ENCODE measurements at places on chromosomes 5 and 9.

GRCh38 chr5:120330558-120330957, 133.5 kb upstream of the PRR16 start:
- no peak for DNase-seq

GRCh38 chr9:121825031-121825691, 173.7 kb downstream of the DAB2IP start:
- no peak for DNase-seq

DNA sequence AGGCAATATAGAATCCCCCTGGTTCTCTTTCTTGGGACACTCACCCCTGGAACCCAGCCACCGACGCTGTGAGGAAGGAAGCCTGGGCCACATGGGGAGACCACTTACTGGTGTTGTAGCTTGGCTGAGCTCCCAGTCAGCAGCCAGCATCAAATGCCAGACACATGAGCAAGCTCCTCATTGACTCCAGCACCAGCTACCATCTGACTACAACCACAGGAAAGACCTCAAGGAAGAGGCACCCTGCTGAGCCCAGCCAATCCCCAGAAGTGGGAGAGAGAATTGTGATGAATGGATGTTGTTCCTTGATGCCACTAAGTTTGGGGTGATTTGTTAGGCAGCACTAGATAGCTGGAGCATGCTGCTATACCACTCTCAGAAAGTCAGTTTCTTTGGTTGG, 36.0 kb downstream of the BNIP1 start:
- no peak for DNase-seq

- no peak for DNase-seq
Observed at GRCh38 chr5:58322453-58322852, 137.4 kb downstream of the PLK2 start.

DNA sequence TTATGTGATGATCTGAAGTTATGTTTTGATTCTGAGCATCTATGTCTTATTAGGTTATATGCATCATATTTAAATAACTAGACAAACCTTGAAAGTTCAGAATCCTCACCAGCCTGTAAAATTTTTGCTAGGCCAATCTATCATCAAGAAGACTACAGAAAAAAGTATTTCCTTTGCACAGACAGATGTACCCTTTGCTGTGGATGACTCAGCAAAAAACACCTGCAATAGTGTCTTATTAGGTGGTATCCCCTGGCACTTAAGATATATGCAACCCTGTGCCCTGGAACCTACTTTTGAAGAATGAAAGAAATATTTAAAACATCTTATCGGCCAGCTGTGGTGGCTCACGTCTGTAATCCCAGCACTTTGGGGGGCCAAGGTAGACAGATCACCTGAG, 130.6 kb downstream of the SLF1 start:
- no peak for DNase-seq

GRCh38 chr5:10505517-10506095, 58.3 kb upstream of the ANKRD33B start:
- no peak for DNase-seq

DNA sequence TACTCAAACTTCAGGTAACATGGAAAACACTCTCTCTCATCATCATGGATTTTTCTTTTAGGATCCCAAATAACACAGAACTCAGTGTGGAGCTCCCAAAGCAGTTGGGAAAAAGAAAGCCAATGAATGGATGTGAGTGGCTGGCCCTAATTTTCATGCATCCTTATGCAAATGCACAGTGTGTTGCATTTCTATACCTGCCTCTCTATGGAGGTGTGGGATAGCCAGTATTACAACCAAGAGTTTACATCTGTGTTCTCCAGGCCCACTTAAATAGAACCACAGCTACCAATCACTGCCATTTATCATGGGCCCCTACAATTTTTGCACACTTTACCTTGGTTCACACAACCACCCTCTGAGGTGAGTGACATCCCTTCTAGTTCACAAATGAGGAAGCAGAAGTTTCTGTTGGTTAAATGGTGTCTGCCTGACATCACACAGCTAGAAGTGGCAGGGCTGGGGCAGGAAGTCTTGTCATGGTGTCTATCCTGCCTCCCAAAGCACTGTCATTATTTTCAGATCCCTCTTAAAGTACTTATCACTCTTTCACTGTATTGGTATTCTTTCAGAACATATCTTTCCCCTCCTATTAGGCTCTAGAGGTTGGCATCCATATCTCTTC, 17.3 kb downstream of the MAMDC2 start:
- no peak for DNase-seq

DNA sequence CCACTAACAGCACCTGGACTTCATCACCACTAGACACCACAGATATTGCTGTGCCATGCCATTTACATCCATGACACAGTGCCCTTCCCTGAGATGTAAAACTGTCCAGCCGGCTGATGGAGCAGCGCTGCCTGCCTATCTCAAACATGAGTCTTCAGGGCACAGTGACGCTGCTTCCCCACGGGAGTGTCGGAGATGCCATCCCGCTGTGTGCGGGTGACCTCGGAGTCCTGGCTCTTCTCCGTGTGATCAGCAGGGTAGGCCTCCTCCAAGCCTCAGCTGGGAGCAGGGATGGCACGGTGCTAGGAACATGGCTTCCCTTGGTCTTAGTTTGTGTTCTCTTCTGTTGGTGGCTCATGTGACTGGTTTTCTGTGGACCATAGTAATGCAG, 130.3 kb upstream of the FAM120A start:
- no peak for DNase-seq

GRCh38 chr5:18010053-18010452, 375.8 kb downstream of the TAF11L14 start:
- no peak for DNase-seq

DNA sequence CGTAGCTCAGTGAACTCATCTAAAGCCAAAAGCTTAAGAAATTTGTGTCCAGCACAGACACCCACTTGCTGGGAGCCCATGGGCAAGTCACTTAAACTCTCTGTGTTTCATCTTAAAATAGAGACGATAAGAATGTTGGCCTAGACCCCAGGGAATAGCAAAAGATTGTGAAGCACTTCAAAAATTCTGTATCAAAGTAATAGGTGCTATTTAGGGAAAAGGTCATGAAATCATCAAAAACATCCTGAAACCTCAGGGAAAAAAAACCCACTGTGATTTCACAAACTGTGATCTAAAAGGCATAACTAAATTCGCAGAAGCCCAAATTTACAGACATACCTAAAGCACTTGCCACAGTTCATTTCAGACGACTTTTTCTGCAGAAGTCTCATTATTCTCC, 278.3 kb downstream of the NR2F1-AS1 start:
- DNase-seq: no peak

DNA sequence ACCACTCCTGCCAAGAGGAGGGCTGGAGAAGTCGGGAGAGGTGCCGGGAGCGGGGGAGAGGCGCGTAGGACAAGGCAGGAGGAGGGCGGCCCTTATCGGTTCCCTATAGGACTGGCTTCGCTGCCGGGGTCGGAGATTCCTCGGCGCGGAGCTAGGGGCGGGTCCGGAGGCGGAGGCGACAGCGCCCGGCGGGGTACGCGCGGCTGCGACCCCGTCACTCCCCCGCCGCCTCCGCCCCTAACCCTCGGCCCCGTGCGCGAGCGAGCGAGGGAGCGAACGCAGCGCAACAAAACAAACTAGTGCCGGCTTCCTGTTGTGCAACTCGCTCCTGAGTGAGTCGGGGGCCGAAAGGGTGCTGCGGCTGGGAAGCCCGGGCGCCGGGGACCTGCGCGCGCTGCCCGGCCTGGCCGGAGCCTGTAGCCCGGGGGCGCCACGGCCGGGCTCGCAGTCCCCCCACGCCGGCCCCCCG, 2.0 kb downstream of the GLIS3 start:
- no peak for DNase-seq

GRCh38 chr9:19662213-19662612, 126.6 kb downstream of the SLC24A2 start:
- DNase-seq: no peak

DNA sequence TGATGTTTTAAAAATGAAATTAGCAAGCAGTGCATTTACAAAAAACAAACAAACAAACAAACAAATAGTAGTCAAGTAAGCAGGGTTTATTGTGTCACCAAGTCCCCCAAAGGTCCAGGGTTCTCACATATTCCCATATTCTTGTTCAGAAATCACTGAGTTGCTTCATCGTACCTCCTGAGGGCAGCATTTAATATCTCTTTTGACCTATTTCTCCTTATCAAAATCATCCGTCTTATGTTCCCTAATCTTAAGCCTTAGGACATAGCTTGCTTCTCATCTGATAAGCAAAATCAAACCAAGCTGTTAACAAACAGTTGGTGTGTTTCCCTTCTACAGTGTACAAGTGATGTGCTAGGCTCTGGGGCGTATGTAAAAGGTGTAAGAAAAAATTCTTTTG, 109.5 kb upstream of the MAN2A1 start:
- no peak for DNase-seq

DNA sequence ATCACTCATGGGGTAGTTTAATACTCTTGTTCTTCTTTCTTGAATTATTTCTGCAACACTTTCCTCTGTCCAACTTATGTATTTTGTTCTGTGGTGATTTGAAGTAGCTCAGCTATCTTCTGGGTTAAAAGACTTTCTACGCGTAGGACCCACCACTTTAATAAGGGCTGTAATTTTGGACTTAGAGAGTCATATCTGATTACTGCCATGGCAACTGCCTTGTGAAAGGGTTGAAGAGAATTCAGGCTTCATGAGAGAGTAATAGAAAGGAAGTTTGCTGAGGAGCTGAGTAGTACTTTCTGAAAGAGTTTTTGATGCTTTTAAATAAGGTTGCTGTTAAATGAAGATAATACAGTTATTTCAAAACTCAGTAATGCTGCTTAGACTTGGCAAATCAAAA, 89.5 kb downstream of the TLE4 start:
- DNase-seq: no peak

DNA sequence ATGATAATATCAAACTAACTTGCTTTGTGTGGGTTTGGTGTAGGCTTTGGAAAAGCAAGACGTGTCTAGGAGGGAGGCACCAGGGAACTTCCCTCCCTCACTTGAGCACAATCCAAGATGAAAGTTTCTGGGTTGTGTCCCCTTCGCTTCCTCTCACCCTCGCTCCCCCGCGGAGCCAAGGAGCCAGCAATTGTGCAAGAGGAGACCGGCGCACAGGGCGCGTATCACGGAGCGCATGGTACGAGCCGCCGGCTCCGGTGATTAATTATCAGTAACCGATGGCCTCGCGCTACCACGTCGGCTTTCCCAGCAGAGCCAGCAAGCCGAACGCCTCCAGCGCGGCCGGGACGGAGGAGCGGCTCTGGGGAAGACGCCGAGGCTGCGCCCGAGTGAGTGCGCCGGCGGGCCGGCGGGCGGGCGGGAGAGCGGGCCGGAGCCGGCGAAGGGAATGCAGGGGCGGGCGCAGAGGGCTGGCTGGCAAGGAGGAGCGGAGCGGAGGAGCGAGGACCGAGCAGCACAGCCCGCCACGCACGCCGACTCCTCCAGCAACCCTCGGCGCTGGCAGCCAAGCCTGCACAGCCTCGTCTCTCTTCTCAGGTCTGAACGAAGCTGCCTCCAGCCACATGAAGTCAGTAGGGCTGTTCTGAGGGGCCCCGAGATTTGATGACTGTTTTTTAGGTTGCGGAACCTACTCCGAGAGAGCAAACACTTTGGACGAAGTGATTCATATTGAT, 143.6 kb downstream of the BNC2 start:
- no peak for DNase-seq
